Nucleus accumbens (tissue), 56 donors: ENCODE measurements at places on chromosomes 5 and 9.

DNA sequence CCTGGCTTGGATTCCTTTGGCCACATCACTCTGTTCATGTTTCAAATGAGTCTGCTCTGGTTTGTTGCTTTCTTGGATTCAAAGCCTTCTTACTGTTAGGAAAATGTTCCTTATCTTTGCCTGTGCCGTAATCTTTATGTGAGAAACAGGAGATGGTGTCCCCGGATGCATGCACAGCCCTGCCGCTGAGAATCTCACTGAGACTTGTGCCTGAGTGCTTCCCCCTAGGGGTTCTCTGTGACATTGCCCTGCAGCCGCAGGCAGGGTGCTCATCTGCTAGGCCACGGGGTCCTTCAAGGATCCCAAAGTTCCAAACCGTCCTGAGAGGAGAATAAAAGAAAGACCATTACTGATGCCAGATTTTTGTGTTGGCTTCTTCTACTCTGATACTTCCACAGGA, 81.4 kb upstream of the ANKRD55 start:
- no peak for DNase-seq

GRCh38 chr9:72476617-72477437, 44.6 kb upstream of the TMC1 start:
- no peak for DNase-seq

- DNase-seq: no peak
These were observed 20.1 kb downstream of the GRHPR start for GRCh38 chr9:37442556-37442955.

DNA sequence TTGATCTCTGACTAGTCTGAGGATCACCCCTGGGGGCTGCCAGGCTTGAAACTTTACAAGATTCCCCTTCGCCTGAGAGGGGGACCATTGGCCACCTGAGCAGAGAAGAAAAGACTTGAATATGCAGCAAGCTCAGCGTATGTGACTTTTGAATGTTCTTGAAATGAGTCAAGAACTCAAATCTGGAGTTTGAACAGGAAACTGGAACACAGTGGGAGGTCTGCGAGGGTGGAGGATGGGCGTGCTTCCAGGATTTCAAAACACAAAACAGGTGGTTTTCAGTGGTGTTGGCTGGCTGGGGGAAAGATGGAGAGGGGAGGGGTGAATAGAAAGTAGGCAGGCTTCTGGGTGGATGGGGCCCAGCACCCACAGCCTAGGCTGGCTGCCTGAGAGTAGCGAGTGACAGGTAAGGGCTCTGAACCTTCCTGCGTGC, 40.6 kb downstream of the TMEM174 start:
- no peak for DNase-seq

GRCh38 chr9:131361202-131361833, 32.6 kb upstream of the PRRC2B start:
- no peak for DNase-seq

GRCh38 chr5:168274406-168274805, 17.0 kb upstream of the WWC1 start:
- DNase-seq: no peak

GRCh38 chr9:126745574-126746411, 59.0 kb upstream of the ZBTB43 start:
- no peak for DNase-seq

DNA sequence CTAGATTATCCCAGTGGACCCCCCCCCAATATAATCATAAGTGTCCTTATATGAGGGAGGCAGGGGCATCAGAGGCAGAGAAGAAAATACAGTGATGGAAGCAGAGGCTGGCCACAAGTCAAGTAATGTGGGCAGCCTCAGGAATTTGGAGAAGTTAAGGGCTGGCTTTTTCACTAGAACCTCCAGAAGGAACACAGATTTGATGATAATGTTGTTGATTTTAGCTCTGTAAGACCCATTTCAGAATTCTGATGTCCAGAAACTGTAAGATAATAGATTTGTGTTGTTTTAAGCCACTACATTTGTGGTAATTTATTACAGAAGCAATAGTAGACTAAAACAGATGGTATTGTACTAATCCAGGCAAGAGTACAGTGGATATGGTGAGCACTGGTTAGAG, 36.3 kb upstream of the LRRTM2 start:
- no peak for DNase-seq

GRCh38 chr5:158529454-158529853, 570.3 kb downstream of the EBF1 start:
- no peak for DNase-seq

DNA sequence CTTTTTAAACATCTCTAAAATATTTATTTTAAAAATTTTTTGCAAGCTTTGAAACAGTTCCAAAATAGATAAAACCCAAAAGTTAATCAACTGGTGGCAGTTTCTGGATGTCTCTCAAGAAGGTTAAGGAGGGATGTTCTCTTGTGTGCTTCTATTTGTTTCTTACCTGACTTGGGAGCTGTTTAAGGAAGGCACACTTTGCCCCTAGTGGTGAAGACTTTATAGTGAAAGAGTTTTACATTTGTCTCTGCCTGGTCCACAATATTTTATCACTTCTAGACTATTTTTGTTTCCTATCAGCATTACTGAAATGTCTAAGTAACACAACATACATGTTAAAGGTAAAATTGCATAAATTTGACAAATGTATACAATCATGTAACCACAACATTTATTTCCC, 552.8 kb downstream of the SEMA5A start:
- DNase-seq: no peak

GRCh38 chr5:136053336-136054141, 24.8 kb downstream of the TGFBI start:
- no peak for DNase-seq

GRCh38 chr5:119284031-119284430, 71.8 kb upstream of the TNFAIP8 start:
- DNase-seq: no peak

DNA sequence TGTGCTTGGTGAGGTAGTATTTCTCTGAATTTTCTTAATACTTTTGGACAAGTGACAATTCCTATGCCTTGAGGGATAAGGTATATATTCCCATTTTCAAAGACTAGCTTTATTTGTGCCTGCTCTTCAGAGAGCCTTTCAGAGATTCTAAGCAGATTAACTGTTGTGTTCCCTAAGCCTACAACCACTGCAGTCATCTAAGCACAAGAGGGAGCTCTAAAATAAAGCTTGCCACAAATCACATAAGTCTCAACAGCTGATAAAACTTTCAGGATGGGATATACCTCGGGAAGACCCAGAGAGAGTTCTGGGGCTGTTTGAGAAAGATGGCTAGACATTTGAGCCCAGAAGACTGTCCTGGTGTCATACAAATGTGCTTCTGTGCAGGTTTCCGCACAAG, 157.3 kb downstream of the CYLC2 start:
- DNase-seq: no peak

DNA sequence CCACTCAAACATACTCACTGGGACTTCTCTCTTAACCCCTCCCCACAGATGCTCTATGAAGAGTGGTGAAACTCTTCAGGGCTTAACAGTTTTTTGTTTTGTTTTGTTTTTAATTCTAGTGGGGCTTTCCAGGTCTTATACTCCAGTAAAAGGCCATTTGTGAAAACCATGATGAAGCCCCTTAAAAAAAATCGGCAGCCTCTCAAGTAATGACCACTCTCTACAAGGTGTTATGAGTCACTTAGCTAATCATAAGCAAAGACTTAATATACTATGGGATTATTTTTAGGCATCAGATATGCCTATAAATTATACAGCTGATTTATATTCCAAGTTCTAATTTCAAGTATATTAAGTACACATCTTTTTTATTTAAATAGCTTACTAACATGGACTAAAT, 607.9 kb downstream of the RAB3C start:
- no peak for DNase-seq

DNA sequence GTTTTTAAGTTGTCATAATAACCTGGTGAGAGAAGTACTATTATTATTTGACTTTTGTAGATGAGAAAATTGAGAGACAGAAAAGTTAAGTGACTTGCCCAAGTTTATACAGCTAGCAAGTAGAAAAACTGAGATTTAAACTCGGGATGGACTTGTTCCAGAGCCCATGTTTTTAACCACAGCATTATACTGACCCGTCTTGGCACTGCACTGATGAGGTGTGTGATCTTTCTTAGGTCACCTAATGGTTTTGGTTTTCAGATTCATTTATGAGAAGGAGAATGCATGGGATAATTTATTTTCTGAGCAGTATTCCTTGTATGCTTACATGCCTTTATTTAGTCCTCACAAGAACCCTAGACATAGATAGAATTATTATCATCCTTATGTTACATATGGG, 201.8 kb upstream of the CDKN2B start:
- DNase-seq: no peak

DNA sequence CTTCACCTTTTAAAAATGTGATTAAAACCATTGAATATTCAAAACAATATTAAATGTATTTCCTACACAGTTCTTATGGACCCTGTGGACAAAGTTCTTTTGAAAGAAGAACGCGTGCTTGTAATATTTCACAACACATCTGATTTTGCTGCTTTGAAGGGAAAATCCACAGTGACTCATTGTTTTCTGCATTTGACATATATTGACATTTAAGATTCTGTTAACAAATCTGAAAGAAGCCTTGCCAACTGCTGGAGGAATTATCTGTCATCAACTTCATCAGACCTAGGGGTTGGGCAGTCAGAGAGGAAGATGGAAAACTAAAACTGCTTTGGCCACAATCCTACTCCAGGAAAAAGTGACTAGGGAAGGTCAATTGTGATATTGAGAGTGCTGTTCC, 56.9 kb upstream of the RASEF start:
- no peak for DNase-seq

GRCh38 chr9:131984564-131984963, 95.1 kb downstream of the MED27 start:
- no peak for DNase-seq

DNA sequence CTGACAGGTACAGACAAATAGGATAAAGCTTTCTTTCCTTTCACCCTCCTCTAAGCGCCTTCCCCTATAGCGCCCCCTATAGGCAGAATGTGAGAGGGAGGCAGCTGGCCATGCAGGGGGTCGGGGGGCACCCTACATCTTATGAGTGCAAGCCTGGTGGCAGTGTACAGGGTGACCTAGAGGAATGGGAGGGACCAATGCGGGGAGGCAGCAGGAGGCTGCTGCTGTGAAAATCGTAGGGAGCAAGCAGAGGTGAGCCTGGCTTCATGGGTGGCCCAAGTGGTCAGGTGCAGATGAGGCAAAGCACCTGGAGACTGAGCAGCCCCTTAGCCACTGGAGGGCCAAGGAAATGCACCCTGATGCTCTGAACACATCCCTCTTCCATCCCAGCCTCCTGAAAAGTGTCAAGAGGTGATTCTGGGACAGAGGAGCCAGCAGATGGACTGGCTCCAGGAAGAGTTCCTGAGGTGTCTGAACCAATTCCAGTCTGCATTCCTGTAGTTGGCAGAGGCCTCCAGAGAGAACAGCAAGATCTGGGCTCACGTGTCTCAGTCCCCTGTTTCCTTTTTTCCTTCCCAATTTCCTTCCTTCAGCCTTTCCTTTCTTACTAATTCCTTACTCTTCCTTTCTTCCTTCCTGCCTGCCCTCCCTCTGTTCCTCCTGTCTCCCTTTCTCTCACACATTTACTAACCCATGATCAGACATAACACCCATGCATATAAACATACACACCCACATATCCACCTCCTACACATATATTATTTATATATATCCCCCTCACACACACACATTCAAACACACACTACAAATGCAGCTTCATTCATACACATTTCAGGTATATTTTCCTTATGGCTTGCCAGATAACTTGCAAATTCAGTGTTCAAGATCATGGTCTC, 32.8 kb upstream of the GALNT10 start:
- no peak for DNase-seq
